Stimulated activated CD8-positive, alpha-beta memory T cell treated with anti-CD3 and anti-CD28 coated beads, Interleukin-4, amount 100 ng/mL, for 1 hour (primary cell): ENCODE measurements at places on chromosomes 12 and 14.
A peak's percentile ranks its signal among the peaks of the same experiment; 100 is the strongest.

DNA sequence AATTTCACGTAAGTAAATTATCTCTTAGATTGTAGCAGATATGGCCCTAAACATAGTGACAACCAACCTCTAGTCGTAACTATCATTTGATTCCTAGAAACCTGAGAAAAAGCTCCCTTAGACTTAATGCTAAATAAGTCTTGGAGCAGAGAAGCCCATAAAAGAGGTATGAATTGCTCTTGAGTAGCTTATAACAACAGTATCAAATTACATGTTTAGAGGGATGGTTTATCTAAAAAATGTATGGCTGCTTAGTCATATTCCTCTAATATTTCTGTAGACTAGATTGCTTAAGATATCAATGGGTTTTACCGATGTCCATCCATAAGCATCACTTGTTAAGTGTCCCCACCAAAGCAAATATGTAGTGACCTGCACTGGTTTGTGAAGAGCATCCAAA, 259.7 kb downstream of the NELL2 start:
- no peak for DNase-seq

- DNase-seq: no peak
Observed at GRCh38 chr12:128008341-128008740, 258.6 kb upstream of the TMEM132C start.

- no peak for DNase-seq
Observed at GRCh38 chr14:74014299-74014698, 4.8 kb downstream of the ENTPD5 start.

DNA sequence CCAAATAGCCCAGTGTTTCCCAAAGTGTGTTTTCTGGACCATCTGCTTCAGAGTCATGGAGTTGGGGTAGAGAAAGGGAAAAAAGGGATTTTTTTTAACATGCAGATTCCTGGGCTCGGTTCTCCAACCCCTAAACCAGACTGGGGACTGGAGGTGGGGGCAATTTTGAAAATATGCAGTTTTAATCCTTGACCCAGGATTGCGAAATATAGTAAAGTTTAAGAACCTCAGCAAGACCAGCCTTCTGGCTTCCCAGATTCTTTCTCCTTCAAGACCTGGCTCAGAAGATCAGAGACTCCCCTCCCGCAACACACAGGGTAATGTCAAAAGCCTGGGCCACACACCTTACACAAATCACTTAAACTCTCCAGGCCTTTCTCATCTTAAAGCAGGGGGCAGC, 150.1 kb downstream of the PAH start:
- no peak for DNase-seq

DNA sequence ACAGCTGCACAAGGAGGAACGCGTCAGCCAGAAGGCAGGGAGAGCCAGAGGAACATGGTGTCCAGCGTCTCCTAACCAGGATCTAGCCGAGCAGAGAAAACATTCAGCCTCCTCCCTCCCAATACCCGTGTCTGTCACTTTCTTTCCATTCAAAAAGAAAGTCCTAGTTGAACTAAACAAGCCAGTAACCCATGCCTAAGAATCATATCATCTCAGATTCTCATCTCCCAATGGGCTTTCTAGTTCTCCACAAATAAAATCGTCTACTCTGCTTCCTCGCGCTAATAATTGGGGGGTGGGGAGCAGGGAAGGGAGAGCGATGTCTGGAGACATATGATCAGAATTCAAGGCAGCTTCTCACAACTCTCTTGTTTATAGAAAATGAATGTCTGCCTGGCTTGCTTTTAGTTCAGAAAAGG, 7.4 kb downstream of the NKX2-1 start:
- DNase-seq: no peak

- DNase-seq: no peak
Observed at GRCh38 chr12:3083921-3084347, 6.8 kb downstream of the TSPAN9 start.

DNA sequence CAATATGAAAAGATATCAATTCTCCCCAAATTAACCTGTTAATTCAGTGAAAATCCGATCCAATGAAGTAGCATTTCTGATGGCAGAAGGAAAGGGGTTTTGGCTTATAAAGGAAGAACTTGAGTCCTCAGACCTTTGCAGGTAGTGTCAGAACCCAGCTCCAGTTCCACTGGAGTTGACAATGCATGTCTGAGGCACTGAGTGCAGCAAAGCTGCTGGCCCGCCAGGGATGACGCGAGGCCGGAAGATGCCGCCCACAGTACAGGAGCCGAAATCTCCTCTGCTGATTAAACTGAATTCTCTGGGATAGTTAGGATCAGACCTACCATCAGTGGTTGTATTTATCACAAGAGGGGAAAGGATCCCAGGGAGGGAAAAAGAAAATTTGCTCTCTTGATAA, 220.7 kb downstream of the MSRB3 start:
- DNase-seq: no peak

DNA sequence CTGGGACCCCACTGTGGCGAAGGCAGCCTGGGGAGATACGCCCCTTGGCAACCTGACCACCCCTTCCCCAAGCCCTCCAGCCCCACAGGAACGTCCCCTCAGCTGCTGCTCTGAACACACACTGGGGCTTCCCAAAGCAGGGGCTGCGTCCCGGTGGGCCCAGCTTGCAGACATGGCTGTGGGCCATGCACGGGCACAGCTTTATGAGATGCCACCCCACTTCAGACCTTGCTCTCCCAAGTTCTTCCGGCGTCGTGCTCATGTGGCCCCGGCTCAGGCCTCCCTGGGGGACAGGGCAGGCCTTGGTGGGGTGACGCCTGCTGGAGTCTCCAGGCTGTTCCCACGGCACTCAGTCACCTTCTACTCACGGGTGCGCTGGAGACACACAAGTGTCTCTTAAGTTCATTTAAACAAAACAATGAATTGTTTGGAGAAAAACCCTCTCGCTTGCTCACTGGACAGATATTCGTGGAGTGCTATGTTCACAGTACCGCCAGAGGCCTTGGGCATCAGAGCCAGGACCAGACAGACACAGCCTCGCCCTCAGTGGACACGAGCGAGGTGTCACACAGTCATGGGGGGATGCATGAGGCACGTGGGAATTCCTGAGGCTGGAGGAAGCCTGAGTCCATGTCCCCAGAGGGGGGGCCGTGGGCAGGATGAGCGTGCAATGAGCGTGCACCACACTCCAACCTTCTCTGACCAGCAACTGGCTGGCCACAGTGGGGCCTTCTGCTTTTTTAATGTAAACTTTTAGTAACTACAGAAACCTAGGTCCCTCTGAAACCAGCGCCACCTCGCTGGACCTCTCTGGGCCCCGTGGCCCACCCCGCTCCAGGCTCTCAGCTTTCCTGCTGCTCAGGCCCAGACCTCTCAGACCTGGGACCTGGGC, 4.3 kb downstream of the GALNT9 start:
- no peak for DNase-seq

DNA sequence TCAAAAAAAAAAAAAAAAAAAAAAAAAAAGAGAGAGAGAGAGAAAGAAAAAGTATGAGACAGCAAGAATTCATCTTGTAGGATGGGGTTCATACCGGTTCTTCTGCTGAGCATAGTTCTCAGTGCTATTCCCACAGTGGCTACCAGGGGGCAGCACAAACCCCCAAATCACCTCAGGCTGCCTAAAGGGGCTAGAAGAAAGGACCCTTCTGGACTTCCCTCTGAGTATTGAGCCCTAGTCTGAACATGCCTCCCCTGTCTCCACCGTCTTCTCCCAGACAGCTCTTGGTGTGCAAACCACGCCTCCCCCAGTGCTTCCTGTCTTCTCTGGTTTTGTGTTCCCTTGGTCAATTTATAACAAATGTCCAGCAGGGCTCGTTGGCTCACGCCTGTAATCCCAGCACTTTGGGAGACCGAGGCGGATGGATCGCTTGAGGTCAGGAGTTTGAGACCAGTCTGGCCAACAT, 31.3 kb upstream of the SMUG1 start:
- peak; percentile 25 for DNase-seq

- no peak for DNase-seq
Observed at GRCh38 chr14:31690056-31690455, 128.9 kb downstream of the NUBPL start.

GRCh38 chr12:98671459-98671858, 26.4 kb downstream of the APAF1 start:
- DNase-seq: no peak

- DNase-seq: no peak
Observed at GRCh38 chr14:103597623-103598377, 31.2 kb upstream of the KLC1 start.

DNA sequence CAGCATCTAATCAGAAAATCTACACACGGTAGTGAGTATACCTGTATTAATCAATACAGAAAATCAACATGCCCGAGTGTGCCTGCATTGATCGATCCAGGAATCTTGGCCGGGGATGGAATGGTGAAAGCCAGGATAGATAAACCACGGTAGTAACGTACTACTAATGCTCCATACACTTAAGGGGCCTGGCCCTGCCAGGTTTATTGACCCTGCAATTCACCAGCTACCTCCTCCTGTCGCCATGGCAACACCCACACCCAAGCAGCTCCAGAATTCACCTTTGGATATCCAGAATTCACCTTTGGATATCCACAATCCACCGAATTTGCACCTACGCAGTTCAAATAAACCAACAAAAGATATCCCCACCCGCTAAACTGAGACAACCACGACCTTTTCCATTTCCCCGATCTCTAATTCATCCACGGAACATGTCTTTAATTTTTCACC, 14.8 kb upstream of the CALM1 start:
- DNase-seq: no peak

- no peak for DNase-seq
Observed at GRCh38 chr14:92553438-92553837, 39.9 kb downstream of the RIN3 start.
